NCI-H1105 treated with DMSO at 0.1 percent for 48 hours (cell line): ENCODE measurements at places on chromosomes 2 and 18.

- DNase-seq, result no peak
Measured at GRCh38 chr2:71556692-71557250, 103.4 kb downstream of the DYSF start.

DNA sequence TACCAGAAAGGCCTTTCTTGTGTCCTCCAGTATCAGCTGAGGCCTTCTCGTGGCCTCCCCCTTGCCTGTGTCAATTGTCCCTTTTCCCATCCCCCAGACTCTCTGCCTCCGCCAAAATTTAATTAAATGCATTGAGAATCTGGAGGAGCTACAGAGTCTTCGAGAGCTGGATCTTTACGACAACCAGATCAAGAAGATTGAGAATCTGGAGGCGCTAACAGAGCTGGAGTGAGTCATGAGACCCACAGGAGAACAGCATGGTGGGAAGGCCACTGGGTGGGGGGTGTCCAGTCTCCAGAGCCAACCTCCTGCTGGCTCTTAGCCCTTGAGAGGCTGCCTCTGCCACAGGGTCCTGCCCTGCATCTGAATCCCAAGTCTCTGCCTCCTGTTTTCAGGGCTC lies 8.8 kb downstream of the PPP1R7 start:
- DNase-seq, result no peak

- no peak for DNase-seq
Measured at GRCh38 chr18:22547807-22548561, 130.3 kb upstream of the CTAGE1 start.

- peak; percentile 68 for DNase-seq
Measured at GRCh38 chr2:160666154-160667060, 172.8 kb upstream of the RBMS1 start.

DNA sequence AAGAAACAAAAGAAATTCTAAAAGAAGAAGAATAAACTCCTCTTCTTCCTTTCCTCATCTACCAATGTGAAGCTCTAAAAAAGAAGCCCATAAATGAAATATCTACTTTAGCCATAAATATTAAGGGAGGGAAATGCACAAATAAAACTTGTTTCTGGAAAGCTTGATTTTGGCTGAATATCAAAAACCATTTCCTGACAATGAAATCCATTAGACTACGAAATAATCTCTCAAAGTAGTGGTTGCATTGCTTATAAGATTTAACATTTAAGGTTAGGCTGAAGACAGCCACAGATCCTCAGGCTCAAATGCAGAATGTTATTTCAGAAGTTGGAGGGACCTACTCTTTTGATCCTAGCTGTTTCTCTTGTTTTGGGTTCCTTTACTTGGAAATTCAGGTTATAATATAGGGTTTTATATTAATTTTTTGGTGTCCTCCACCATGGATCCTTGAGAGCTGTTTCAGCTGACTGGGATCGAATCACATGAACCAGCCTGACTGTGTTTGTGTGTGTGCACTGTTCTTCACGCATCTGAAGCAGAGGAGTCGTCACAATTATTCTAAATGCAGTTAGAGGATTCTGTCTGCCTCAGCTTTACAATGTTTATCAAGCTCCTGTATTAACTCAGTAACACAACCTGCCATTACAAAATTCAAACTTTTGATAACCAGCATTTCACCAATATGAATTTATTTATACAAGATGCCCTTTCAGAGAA lies 474.8 kb downstream of the ARHGAP15 start:
- no peak for DNase-seq
